ENCODE measurements at places on chromosomes 13 and 19.

DNA sequence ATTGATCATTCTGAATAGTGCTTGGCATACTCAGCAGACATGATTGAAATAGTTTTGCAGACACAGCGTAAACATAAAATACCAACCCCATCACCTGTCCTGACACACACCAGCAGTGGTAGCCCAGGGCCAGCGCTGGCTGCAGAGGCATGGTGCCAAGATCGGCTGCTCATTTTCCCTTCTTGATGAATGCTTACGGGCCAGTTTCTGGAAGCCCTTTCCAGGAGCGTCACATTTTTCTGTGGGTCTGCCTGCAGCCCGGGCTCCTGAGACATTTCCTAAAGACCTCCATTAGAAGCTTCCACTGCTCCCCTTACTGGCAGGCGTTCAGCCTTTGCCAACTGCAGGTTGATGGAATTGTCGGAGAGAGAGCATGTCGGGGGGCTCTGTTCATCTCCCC is 48.6 kb downstream of the CHST8 start:
- DNase-seq = no peak

- DNase-seq = no peak
Observed at GRCh38 chr19:32661318-32661717, 13.7 kb downstream of the ANKRD27 start.

GRCh38 chr19:10855879-10856522 is 7.8 kb downstream of the C19orf38 start:
- DNase-seq = peak; percentile 24

- no peak for DNase-seq
Observed at GRCh38 chr19:39308531-39309304, 11.9 kb downstream of the LRFN1 start.

- no peak for DNase-seq
Observed at GRCh38 chr13:44826591-44827350, 162.5 kb downstream of the NUFIP1 start.

GRCh38 chr19:3665681-3666544 is 34.4 kb downstream of the PIP5K1C start:
- peak; percentile 77 for DNase-seq

GRCh38 chr13:84528408-84529070 is 646.3 kb upstream of the SLITRK1 start:
- DNase-seq = no peak

DNA sequence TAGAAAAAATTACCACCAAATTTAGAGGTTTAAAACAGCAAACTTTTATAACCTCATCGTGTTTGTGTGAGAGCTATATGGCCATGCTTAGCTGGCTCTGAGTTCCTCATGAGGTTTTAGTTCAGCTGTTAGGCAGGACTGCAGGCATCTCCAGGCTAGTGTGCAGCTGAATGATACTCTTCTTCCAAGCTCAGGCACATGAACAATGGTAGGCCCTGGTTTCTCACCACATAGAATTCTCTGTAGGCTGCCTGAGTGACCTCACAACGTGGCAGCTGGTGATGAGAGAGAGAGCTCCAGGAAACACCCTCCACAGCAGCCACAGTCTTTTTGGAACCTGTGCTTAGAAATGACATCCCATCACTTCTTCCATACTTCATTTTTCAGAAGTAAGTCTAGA is 540.6 kb upstream of the MIR17HG start:
- DNase-seq = no peak

DNA sequence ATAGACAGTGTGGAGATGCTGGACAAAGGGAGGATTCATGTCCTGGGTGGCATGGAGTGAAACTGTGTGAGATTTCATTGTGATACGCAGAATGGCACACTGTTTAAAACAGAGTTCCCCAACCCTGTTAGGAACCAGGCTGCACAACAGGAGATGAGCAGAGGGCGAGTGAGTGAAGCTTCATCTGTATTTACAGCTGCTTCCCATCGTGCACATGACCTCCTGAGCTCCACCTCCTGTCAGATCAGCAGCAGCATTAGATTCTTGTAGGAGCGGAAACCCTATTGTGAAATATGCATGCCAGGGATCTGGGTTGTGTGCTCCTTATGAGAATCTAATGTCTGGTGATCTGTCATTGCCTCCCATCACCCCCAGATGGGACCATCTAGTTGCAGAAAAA is 72.5 kb downstream of the RAP2A start:
- no peak for DNase-seq

GRCh38 chr13:103894626-103895025 is 828.4 kb upstream of the SLC10A2 start:
- DNase-seq = no peak

GRCh38 chr13:83125791-83126190 is 756.5 kb downstream of the SLITRK1 start:
- no peak for DNase-seq

DNA sequence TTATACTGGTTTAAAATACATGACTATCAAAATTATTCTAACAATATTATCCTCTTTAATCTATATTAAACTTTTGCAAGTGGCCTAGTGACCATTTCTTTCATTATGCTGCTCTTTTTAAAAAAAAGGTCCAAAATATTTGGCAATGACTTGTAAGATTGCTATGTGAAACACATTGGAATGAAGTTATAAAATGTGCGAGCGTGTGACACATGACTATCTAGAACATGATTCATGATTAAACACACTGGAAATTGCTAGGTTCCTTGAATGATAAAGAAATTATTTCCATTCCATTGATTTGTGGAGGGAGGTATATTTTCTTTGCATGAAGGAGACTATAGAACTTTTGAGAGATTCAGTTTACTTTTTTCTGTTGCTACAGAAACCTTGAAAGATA is 739.1 kb downstream of the DIAPH3 start:
- DNase-seq = no peak

GRCh38 chr19:37986048-37986750 is 79.2 kb downstream of the SIPA1L3 start:
- DNase-seq = no peak

GRCh38 chr13:42969565-42970172 is 22.4 kb downstream of the EPSTI1 start:
- DNase-seq = peak; percentile 79

- no peak for DNase-seq
Observed at GRCh38 chr13:108322206-108322824, 52.8 kb downstream of the TNFSF13B start.

- no peak for DNase-seq
Observed at GRCh38 chr13:64256751-64257150, 2841.1 kb upstream of the PCDH20 start.

GRCh38 chr13:26185720-26186117 is 36.4 kb downstream of the RNF6 start:
- no peak for DNase-seq

DNA sequence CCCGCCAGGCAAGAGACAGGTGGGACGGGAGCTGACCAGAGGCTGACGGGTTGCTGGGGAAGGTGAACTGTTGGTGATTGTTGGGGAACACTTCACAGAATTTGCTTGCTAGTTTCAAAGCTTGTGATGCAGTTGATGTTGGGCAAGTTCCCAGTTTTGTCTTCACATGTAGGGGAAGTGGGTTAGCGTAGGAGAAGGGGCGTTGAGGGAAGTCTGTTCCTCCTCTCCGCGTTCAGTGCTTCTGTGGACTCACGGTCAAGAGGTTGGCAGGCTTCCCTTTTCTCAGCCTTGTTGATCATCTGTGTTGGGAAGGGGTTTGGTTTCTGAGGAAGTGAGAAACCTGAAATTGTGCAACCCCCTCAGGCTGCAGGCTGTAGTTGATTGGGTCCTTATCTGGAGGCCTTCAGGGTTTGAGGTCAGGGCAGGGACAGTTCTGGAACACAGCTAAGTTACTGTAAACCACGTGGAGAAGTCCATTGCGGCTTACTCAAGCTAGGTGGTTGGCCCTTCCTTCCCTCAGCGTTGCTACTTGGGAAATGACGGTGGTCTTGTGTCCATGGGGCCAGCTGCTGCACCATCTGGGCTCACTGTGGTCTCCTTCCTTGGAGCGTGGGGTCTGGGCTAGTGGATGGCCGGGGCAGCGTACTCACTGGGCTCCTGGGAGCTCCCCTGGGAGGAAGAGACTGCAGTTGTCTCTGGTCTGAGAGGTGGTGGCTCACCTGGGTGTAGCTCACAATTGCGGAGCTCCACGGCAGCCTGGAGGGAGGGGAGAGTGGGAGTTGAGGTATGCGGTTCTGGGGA is 7.5 kb downstream of the RPS9 start:
- DNase-seq = peak; percentile 50

GRCh38 chr13:113171250-113172125 is 13.0 kb downstream of the PROZ start:
- DNase-seq = no peak

- DNase-seq = no peak
Observed at GRCh38 chr13:79654520-79654919, 173.6 kb downstream of the NDFIP2 start.

- DNase-seq = no peak
Observed at GRCh38 chr13:30170569-30170968, 136.8 kb downstream of the KATNAL1 start.

DNA sequence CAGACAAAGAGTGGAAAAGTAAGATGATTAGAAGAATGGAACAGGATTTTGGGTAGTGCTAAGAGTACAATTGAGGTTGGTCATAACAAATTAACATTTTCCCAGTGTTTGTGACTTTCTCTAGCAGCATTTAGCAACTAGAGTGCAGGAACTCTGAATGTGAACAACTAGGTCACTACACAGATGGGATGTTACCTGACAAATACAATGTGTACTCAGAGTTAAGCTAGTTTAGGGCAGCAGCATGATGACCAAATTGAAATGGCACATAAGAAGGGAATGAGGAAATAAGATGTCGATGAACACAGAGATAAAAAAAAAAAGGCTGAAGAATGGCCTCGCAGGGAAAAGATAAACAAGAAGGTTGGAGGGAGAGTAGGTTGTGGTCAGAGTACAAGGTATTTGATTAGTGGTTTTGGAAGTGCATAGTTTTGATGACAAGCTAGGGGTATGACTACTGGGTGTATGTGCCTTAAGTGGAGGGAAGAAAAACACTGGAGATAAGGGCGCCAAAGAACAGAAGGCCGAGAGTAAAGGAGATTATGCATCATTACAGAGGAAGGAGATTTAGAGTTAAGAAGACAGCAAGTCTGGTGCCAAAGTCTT is 381.1 kb downstream of the FGF14 start:
- no peak for DNase-seq

- no peak for DNase-seq
Observed at GRCh38 chr13:23806874-23807526, 82.2 kb downstream of the MIPEP start.

GRCh38 chr13:74819549-74819948 is 662.4 kb downstream of the TBC1D4 start:
- DNase-seq = no peak

DNA sequence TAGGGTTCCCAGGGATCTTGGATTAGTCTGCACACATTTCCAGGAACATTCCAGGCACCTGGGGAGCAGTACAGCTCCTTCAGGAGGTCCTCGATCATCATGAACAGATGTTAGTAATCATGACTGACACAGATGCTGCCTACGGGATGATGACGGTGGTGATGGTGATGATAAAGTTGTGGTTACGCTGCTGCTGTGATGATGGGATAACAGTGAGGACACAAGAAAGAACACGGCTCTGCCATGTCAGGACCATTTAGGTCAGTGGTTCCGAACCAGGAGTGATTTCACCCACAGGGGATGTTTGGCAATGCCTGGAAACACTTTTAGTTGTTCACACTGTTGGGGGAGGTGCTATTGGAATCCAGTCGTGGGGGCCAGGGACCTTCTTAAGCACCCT is 1193.0 kb downstream of the UQCRFS1 start:
- DNase-seq = no peak

- no peak for DNase-seq
Observed at GRCh38 chr13:79084802-79085424, 321.1 kb downstream of the RBM26 start.

DNA sequence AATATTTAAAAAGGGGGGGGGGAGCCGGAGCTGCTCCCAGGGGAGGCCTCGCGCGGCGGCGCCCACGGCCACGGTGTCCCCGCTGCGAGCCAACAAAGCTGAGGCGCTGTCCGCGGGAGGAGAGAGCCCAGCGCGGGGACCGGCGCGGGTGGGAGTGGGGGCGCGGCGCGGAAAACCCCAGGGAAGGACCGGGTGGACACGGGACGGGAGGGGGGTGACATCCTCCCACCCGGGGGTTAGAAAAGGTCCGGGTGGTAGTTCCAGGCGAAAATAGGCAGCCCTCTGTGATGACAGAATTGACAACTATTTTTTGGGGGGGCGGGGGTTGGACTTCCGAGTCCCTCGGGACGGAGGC is 11.1 kb upstream of the SOX1 start:
- DNase-seq = no peak

DNA sequence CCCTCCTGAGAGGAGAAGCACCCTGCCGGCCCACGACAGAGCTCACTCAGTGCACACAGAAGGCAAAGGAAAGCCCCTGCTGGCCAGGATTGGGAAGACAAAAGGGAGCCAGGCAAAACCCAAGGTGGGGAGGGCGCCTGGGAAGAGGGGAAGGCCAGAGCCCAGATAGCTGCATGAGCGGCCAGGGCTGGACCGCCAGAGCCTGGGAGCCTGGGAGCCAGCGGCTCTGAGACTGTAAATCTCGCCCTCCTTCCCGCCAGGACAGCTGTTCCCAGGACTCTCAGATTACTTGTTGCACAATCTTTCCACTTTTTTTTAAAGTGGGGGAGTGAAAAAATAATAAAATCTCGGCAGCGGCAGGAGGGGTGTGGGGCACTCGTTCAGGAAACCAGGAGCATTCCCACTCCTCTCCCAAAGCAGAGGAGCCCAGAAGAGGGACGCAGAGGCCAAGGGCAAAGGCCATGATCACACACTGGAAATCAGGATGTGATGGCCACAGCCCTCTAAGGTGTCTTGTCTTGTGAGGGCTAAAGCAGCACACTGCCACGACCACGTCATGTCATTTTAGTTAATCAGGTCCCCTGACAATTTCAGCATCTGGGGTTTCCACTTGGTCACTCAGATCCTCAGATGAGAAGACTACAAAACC is 19.6 kb upstream of the EPHX3 start:
- DNase-seq = no peak

DNA sequence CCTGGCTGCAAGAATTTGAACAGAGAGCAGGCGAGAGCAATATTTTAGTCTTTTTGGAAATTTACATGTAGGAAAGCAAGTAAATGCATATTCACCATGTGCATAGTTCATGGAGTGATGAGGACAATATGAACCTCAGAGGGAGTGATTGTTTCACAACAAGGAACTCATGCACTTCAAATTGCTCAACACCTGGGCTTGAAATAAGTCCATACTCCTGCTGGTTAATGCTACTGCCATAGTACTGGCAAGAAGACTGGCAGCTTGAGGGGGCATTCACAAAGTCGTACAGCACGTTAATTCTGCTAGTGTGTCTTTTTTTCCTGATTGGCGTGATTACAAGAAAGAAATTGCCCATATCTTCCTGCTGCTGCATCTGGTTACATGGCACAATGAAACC is 267.6 kb downstream of the PCDH17 start:
- DNase-seq = no peak
